ENCODE measurements at places on chromosomes 7 and 10. TPM values are rescaled to one million over a fixed set of nuclear protein-coding genes. Genes with fewer than 3 reads are reported as not detected.

DNA sequence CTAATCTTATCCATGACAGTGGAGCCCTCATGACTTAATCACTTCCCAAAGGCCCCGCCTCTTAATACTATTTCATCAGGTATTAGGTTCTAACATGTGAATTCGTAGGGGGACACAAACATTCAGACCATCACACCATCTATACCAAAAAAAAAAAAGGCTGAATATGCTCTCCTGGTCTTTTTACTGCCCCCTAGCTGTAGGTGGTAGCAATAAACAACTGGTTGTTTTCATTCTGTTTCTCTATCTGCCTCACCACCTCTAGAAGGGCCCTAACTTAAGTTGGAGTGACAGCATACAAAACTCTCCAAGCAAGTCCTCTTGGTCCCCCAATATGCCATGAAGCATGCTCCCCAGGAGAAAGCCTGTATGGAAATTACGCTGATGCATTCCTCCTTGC is 94.1 kb downstream of the GRM8 start:
- H3K27ac ChIP-seq, result no peak overlapping the region
- DNase-seq, result no peak
- no peaks in the 10 kb centered on the region for H3K27me3 ChIP-seq
- H3K36me3 ChIP-seq, result no peaks in the 10 kb centered on the region
- H3K4me1 ChIP-seq, result no peaks in the 10 kb centered on the region

DNA sequence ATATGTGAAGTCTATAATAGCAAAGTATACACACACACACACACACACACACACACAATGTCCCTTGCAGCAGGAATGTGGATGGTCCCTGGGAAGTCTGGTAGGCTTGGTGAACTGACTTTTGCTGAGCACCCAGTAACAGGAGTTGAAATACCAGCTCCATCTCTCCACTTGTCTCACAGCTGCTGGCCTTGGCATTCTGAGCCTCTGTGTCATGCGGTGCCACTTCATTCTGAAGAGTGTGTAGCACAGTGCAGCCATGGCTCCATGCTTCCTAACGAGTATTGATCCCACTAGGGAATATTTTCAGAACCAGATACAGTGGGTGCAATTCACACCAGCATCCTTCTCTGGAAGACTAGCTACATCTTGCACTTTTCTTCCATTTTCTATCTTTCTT is 192.4 kb downstream of the ADARB2 start:
- H3K27me3 ChIP-seq, result no peaks in the 10 kb centered on the region
- H3K4me1 ChIP-seq, result no peaks in the 10 kb centered on the region
- no peak for DNase-seq
- no peak overlapping the region for H3K27ac ChIP-seq
- H3K36me3 ChIP-seq, result no peaks in the 10 kb centered on the region

DNA sequence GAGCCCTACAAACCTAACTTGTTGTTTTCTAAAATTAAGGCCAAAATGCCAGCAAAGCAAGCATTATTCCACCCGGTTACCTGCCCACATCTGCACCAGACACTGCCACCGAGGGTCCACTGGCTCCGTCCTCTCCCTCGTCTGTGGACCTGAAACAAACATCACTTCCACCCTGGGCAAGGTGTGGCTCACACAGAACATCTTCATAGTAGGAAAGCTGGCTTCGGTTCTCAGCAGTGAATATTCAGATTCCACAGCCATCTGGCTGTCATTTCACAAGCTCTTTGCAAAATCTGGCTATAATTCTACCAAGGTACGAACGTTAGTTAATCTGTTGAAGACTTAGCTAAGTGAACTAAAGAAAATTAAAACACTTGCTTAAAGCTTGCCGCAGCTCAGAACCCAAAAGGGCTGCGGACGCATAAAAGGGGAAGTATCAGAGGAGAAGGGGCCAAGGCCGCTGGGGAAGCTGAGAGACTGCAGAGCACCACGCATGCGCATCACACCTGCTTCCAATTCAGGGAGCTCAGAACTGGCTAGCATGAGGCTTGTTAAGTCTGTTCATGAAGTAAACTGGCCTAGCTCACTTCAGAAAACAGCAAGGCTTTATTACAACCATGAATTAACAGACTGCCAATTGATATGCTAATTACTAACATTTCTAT is 46.1 kb downstream of the PTPRN2 start:
- H3K4me1 ChIP-seq, result no peaks in the 10 kb centered on the region
- H3K27ac ChIP-seq, result no peak overlapping the region

DNA sequence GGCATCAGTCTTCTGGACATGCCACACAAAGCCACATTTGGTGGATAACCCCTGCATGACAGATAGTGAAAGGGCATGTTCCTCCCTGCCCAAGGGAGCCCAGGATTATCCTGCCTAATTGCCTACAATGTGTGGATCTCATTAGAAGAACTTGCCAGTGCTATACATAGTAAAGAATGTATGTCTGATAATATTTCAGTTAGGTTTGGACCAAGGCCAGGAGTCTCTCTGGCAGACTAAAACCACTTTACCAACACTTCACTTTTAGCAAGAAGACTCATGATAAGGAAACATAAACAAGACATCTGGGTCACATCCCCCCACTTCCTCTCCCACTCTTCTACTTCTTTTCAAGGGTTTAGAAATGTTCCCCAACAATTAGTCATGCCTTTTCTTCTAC is 196.7 kb downstream of the MTERF1 start:
- H3K4me1 ChIP-seq, result no peaks in the 10 kb centered on the region
- H3K36me3 ChIP-seq, result peaks cover 11% of the 10 kb centered on the region
- DNase-seq, result no peak
- no peak overlapping the region for H3K4me3 ChIP-seq

DNA sequence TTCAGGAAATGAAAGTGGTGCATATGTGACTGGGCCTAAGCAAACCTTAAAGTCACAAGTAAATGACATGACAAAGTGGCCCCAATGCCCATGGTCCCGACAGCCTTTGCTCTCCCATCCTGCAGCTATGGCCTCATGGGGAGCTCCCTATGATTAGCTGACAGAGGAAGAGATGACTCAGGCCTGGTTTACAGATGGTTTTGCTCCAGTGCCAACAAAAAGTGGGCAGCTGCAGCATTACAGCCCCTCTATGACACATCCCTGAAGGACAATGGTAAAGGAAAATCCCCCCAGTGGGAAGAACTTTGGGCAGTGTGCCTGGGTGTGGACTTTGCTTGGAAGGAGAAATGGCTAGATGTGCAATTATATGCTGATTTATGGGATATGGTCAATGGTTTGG is 105.1 kb upstream of the ADCY1 start:
- peaks cover 9% of the 10 kb centered on the region for H3K36me3 ChIP-seq
- no peaks in the 10 kb centered on the region for H3K27me3 ChIP-seq
- no peaks in the 10 kb centered on the region for H3K4me1 ChIP-seq
- no peak for DNase-seq

DNA sequence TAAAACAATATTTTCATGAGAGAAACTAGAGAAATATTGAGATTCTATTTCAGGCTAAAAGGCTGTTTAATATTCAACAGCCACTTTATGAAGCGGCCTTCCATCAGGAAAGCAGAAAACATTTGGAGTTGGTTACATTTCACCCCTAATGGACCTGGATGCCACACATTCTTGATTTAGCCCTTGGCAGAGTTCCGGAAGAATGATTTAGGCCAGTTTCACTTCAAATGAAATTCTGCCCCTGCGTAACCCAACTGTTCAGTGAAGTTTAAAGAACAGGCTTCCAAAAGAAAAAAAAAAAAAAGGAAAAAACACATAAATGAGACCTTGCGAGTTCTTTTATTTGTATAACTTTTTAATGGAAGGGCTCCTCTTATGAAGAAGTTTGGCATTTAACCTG is 239.2 kb upstream of the AKR1E2 start:
- H3K36me3 ChIP-seq, result no peaks in the 10 kb centered on the region
- H3K27ac ChIP-seq, result no peak overlapping the region
- no peak overlapping the region for H3K4me3 ChIP-seq
- DNase-seq, result no peak

DNA sequence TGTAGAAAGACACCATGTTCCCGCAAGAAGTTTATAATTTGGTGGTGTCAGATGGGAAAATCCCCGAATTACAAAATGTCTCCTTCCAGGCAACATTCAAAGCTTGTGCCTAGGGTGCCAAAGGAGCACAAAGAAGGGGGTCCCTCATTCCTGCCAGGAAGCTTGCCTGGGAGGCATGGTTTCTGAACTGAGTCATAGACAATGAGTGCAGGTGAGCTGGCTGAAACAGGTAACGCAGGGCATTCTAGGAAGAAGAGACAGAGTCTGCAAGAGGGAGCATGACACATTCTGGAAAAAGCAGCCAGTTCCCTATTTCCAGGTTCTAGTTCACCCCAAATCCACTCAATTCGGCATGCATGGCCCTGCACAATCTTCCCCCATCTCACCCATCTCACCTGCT is 11.9 kb upstream of the CALU start:
- DNase-seq, result no peak
- no peak overlapping the region for H3K4me3 ChIP-seq
- H3K36me3 ChIP-seq, result no peaks in the 10 kb centered on the region
- no peaks in the 10 kb centered on the region for H3K4me1 ChIP-seq
- H3K27ac ChIP-seq, result no peak overlapping the region

GRCh38 chr7:80588591-80588990 is 49.9 kb upstream of the CD36 start:
- H3K36me3 ChIP-seq, result no peaks in the 10 kb centered on the region
- no peaks in the 10 kb centered on the region for H3K4me1 ChIP-seq
- no peaks in the 10 kb centered on the region for H3K27me3 ChIP-seq
- DNase-seq, result no peak
- H3K4me3 ChIP-seq, result no peak overlapping the region

- H3K4me1 ChIP-seq, result no peaks in the 10 kb centered on the region
- no peak overlapping the region for H3K4me3 ChIP-seq
- H3K27me3 ChIP-seq, result no peaks in the 10 kb centered on the region
- H3K36me3 ChIP-seq, result no peaks in the 10 kb centered on the region
- no peak overlapping the region for H3K27ac ChIP-seq
- DNase-seq, result no peak
Observed at GRCh38 chr10:110458266-110458920, 39.3 kb upstream of the DUSP5 start.

DNA sequence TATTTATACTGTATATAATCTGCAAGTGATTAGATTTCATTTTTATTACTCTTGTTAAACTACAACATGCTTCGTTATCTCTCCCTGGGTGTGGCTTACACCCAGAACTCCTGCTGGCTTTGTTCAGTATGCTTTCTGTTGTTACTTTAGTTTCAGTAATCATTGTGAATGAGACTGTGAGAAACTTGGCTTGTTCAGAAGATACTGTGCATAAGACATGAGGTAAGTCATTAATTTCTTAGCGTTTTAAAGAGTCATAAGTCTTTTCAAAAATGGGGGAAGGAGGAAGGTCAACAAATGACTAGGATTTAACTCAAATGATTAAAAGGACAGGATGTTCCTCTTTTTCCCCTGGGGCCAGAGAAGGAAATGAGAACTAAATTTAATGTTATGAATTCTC is 11.6 kb upstream of the ADD3 start:
- H3K36me3 ChIP-seq, result no peaks in the 10 kb centered on the region
- no peak overlapping the region for H3K4me3 ChIP-seq
- H3K27ac ChIP-seq, result no peak overlapping the region
- no peak for DNase-seq

DNA sequence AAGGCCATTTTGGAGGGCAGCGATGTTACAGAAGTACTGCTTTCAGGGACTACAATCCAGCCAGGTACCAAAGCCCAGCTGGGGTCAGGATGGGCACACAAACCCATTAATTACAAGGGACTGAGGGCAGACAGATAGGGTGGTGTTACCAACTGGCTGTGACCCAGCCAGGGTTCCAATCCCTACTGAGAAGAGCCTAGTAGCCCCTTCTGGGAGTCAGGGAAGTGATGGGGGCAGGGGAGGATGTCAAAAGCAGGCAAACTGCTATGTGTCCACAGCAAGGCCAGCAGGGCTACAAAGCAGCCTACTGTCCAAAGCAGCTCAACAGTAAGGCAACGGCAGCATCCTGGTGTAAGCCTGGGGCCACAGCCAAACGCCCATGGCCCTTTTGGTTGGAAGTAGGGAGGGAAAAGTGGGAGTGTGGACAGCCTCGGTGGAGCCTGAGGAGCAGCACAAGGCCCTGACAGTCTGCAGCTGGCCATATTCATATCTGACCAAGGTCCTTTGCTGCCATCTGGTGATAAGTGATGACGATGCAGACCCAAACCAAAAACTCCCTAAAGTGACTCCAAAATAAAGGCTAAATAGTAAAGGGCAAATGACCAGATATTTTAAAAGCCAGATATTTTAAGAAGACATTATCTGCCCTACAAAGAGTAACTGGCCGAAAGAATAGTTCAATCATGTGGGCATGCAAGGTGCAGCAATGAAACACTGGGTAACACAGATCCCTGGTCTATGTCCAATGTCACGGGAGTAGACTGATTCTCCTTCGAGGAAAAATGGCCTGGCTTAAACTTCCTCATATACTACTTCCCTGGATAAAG is 56.9 kb downstream of the XPNPEP1 start:
- no peaks in the 10 kb centered on the region for H3K27me3 ChIP-seq
- peaks cover 31% of the 10 kb centered on the region for H3K36me3 ChIP-seq
- no peak overlapping the region for H3K4me3 ChIP-seq
- H3K27ac ChIP-seq, result no peak overlapping the region
- 0 out of 2 replicates have a peak, but pooled peaks cover 3% of the 10 kb centered on the region for H3K4me1 ChIP-seq

- no peaks in the 10 kb centered on the region for H3K36me3 ChIP-seq
- no peak for DNase-seq
- no peaks in the 10 kb centered on the region for H3K27me3 ChIP-seq
Observed at GRCh38 chr7:81339946-81340345, 421.1 kb upstream of the SEMA3C start.

DNA sequence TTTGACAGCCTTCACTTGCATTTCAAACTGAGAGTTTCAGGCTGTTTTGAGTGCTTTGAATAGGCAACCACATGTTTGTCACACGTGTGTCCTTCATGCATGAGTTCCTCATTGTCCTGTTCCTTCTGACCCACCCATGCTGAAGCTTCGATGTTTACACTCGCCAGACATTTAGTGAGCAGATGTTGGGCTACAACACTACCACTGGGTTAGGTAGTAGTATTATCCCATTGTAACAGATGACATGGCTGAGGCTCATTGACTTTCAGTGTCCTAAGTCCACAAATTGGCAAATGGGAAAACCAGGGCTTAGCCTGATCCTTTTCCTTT is 456.1 kb downstream of the PHTF2 start:
- DNase-seq, result no peak
- no peaks in the 10 kb centered on the region for H3K36me3 ChIP-seq
- no peak overlapping the region for H3K4me3 ChIP-seq
- H3K27me3 ChIP-seq, result no peaks in the 10 kb centered on the region
- no peak overlapping the region for H3K27ac ChIP-seq
- no peaks in the 10 kb centered on the region for H3K4me1 ChIP-seq

RBP3 gene
- total RNA-seq, result not detected

ERVW-1 gene
- 0.09 TPM for total RNA-seq

OR2A14 gene
- total RNA-seq, result not detected
